ENCODE measurements at places on chromosomes 12 and 14. TPM values are rescaled to one million over a fixed set of nuclear protein-coding genes. Genes with fewer than 3 reads are reported as not detected.

DNA sequence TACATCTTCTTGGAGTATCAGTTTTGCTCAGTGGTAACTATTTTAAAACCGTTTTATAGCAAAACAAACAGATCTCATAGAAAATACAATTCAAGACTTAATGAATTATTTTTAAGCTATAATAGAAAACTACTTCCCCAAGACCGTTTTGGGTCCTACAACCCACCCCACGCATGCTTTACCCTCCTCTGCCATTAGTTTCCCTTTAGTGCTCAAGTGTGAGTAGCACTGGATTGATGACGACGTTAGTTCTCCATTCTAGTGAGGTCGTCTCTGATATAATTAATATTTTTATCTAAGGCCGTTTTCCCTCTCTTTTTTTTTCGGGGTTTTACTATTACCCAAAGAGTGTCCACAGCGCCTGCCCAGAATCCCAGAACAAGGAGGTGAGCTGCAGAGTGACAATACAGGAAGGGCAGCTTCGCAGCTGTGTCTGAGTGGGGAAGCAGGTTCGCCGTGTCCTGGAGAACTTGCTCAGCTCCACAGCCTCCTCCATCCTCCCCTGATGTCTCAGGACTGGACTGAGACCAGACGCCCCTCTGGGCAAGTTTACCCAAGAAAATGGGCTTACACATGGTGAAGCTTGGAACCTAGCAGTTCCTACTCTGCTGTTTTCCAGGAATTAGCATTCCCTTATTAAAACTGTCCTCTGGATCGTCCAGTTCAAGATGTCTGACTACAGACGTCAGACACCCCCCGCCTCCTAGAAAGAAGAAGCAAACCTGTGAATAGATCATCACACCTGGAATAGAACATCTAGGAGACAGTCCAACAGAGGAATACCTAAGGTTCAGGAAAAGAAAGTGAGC is 31.9 kb upstream of the MON2 start:
- no peak for DNase-seq

DNA sequence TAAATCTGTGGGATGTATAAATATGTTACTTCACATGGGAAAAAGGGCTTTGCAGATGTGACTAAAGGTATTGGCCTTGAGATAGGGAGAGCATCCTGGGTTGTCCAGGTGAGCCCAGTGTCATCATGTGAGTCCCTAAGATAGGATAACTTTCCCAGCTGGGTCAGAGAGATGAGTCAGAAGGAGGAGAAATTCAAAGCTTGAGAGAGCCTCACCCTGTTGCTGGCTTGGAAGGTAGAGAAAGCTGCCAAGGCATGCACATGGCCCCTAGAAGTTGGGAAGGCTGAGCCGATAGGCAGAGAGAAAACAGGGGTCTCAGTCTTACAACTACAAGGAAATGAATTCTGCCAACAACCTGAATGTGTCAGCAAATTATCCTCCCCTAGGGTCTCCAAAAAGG is 213.0 kb downstream of the ADGRD1 start:
- DNase-seq, result no peak

GRCh38 chr12:121933522-121934308 is 15.3 kb downstream of the CFAP251 start:
- DNase-seq, result no peak

- DNase-seq, result no peak
Observed at GRCh38 chr14:32331206-32331605, 2.1 kb downstream of the AKAP6 start.

GRCh38 chr12:105352052-105352451 is 21.6 kb downstream of the C12orf75 start:
- DNase-seq, result peak; percentile 57

Gene ETFBKMT
- 1.4 TPM for total RNA-seq

Gene NINJ2
- total RNA-seq, result 8.0 TPM

Gene EFS
- not detected for total RNA-seq

Gene ZNF84
- total RNA-seq, result 28.7 TPM

Gene MDGA2
- total RNA-seq, result not detected

Measured in activated CD8-positive, alpha-beta T cell treated with anti-CD3 and anti-CD28 coated beads, Interleukin-2, amount 10 ng/mL, durations not matched to agents 7 days and 5 days (primary cell).